ENCODE measurements at places on chromosomes 1 and 21.

DNA sequence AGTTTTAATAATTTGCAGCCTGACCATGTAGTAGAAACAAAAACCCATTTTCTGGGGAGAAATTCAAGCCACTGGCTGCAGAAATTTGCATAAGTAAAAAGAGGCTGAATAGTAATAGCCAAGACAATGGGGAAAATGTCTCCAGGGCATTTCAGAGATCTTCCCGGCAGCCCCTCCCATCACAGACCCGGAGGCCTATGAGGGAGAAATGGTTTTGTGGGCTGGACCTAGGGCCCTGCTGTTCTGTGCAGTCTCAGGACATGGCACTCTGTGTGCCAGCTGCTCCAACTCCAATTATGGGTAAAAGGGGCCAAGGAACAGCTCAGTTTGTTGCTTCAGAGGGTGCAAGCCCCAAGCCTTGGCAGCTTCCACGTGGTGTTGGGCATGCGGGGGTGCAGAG is 39.7 kb upstream of the FNBP1L start:
- DNase-seq: no peak

- DNase-seq: peak; percentile 81
These were observed 19.5 kb upstream of the RGSL1 start for GRCh38 chr1:182430263-182431068.

DNA sequence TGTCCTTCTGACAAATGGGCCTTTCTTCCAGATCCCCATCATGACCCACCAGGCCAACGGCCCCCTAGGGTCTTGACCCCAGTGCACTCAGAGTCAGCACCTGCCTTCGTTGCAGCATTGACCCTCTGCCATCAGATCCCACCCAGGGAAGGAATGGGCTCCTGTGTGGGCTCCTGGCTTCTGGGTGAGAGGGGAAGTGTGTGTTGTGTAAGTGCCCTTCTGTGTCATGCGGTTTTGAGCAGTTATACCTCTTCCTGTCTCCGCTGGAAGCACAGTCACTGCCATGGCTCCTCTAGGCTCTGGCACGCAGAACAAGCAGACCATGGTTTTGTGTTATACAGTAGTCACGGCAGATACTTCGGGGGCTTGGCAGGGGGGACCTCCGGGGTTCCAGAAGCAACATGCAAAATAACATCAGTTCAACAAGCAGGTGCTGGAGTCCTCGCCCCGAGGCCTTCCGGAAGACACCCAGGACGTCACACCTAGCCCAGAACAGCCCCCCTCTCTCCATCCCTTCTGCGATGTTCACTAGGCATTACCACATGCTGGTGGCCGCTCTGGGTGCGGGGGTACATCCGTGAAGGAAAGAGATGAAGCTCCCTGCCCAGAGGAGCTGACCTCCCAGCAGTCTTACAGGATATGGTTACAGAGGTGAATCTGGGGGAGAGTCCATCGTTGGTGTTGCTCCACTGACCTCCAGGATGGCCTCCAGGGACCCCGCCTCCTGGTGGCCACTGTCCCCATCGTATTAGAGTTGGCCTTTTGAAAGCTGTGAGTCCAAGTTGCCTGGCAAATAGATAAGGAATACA is 17.4 kb upstream of the KCNAB2 start:
- DNase-seq: peak; percentile 75

DNA sequence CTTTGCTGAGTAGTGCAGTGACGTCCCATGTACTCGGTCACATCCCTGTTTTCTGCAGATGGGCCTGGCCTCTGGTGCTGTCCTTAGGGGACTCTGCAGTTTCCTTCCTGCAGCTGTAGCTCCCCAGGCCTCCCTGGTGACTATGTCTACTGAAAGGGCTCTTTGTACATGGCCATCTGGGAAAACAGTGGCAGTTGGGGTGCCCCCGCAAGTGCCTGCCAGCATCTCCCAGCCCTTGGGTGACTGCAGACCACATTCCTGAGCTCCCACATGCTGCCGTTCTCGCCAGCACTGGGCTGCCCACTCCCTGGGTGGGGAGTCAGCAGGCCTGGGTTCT is 37.5 kb upstream of the KCNA10 start:
- no peak for DNase-seq

DNA sequence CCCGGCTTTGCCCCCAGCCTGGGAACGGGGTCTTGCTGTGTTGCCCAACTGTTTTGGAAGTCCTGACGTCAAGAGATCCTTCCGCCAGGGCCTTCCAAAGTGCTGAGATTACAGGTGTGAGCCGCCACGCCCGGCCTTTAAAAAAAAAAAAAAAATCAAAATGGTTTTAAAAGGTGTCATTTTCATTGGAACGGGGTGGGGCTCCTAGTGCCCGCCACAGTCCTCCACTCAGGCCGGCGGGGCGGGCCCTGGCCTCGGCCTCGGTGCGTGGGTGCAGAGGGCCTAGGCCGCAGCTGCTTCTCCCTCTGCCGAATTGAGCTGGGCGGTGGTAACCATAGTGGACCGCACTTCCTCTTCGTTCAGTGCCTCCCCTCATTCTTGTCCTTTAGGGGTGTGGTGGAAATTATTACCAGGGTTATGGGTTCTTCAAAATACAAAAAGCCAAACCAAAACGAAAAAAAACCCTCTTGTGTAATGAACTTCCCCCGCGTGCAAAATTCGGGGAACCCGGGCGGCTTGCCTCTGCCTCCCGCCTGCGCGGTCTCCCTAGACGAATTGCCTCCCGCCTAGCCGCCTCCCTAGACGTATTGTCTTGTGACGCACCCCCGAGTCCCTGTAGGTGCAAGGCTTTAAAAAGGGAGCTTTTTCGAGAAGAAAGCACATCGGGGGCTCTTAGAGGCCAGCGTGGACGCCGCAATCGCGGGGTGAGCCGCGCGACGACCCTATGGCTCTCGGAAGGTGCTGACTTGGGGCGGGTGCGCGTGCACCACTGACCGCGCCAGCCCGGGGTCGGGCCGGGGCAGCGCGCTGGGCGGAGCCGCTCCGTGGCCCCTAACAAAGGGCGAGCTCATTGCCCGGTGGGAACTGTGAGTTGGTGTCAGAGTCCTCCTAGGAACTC is 10.5 kb upstream of the SPEN start:
- peak; percentile 75 for DNase-seq

DNA sequence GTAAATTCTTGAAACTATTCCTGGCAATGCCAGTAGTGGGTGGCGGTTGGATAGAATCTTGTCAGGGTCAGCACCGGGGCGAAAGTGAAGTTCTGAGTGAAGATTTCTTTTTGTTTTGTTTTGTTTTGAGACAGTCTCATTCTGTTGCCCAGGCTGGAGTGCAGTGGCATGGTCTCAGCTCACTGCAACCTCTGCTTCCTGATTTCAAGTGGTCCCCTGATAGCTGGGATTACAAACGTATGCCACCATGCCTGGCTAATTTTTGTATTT is 33.3 kb downstream of the PCNT start:
- peak; percentile 40 for DNase-seq

DNA sequence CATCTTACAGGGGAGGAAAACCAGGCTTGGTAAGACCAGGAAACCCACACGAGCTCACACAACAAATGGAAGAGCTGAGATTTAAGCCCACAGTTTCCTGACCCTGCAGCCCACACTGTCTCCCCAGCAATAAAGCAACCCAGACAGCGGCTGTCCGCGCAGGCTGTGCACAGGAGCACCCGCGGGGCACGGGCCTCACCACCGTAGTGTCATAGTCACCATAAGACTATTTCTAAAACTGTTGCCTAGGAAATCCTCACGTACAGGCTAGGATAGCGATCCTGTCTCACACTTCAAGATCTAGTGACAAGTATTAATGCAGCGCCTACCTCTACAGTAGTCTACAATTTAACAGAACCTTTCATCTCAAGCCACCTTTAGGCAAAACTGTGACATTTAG is 54.0 kb upstream of the SYT6 start:
- no peak for DNase-seq

GRCh38 chr1:2804628-2805351 is 3.3 kb upstream of the TTC34 start:
- DNase-seq: no peak
